Renal cortical epithelial cell (primary cell): ENCODE measurements at places on chromosomes 6 and 20.

DNA sequence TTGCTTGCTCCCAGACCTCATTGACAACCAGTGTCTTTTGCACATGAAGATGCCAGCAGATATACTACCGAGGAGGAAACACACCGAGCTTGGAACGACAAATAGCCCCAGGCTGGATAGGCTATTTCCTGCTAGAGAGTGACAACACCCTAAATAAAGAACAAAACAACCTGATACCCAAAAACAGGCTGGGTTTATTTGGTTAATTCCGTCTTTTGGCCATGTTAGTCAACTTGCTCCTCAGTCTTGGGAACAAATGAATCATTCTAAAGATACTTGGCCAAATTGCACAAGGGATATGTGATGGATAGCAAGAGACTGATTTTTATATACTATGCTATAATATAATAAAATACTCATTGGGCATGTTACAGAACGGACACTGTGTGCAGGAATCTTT, 11.5 kb upstream of the MUC22 start:
- no peak for DNase-seq

DNA sequence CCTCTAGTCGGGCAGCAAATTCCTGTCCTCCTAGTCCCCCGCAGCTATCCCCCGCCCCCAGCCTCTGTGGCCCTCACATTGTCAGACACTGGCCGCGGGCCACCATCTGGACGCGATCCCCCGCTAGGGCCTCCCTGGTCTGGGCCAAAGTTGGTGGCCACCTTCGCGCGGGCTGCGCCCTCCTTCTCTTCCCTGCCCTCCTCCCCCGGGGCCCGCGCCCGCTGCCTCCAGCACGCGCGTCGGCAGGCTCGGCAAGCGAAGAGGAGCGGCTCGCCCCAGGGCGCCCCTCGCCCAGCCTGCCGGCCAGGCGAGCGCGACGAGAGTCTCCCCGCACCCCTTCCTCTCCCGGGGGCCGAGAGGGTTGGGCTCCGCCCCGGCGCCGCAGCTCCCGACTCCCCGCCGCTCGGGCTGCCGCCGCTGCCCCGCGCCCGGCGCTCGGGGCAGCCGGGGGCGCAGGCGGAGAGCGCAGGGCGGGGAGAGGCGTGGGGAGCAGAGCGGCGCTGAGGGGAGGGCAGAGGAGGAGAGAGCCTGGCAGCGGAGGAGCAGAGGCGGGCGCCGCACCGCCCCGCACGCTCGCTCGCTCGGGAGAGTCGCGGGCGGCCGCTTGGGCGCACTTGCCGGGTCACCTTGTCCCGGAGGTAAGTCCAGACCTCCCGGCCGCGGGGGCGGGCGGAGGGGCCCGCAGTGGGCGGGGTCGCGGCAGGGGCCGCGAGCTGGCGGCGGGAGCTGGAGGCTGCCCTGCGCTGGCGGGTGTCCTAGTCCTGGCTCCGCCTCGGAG, at the start of gene SYNDIG1:
SYNDIG1 (plus strand) TSS at position 514 of the 778 bp plus-strand sequence. CDS start 73,469 bp downstream, outside the sequence.
- DNase-seq, result no peak

DNA sequence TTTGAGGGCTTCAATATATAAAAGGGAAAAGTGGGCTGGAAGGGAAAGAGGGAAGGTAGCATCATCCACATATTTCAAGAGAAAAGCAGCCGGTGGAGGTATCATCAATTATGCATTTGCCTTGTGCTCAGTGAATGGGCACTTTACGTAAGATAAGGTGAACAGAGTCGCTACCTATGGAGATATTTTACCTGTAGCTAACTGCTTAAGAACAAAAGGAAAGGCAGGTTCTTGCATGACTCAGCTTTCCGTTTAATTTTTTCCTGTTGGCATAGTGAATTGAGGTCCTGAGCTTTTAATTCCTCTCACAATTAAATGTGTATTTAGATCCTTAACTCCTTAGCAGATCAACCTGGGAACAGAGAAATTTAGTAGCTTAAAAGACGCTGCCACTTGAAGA, 25.5 kb upstream of the PLCB4 start:
- peak; percentile 37 for DNase-seq

DNA sequence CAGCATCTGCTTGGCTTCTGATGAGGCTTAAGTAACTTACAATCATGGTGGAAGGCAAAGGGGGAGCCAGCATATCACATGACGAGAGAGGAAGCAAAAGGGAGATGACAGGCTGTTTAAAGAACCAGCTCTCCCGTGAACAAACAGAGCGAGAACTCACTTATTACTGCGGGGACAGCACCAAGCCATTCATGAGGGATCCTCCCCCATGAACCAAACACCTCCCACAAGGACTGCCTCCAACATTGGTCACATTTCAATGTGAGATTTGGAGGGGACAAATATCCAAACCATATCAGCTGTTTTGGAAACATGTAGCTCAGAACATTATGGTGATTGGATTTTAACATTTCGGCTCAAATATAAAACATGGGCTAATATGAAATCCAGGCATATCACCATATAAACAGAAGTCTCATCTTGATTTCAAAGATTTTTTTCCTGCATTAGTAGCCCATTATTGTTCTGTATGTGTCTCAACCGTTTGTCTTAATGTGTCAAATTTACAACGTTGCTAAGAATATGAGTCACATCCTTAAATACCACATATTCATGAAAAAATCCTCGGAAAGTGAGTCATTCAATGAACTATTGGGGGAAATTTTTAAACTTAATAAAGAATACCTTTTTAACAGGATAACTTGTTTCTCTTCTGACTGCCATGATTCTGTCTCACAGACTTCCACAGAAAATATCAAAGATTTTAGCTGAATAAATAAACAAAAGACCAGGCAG, 894.3 kb downstream of the TFAP2A start:
- peak; percentile 88 for DNase-seq

DNA sequence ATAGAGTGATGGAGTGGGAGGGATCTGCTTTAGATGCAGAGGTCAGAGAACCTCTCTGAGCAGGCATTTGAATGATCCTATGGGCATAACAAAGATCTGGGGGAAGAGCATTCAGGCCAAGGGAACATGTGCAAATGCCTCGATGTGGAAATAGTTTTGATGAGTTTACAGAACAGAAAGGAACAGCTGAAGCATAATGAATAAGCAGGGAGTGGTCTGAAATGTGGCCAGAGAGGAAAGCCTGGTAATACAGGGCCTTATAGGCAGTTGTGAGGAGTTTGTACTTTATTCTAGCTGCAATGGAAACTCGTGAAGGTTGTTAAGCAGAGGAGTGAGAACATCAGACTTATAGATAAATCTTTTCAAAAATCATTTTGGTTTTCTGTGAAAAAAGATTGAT, 33.0 kb upstream of the ME1 start:
- peak; percentile 9 for DNase-seq
